ENCODE measurements at places on chromosomes 6 and 20. TPM values are rescaled to one million over a fixed set of nuclear protein-coding genes. Genes with fewer than 3 reads are reported as not detected.
A peak's percentile ranks its signal among the peaks of the same experiment; 100 is the strongest.

Gene KHDC1L
- total RNA-seq = not detected

Gene KCNQ5
- total RNA-seq = 1.3 TPM

Gene HRH3
- total RNA-seq = not detected

Gene IL17F
- total RNA-seq = not detected

Gene ZNFX1
- 52.6 TPM for total RNA-seq

Gene ARHGAP18
- total RNA-seq = 13.7 TPM

Gene VSX1
- not detected for total RNA-seq

GRCh38 chr6:140105857-140106256, 731.4 kb upstream of the CITED2 start:
- no peak for DNase-seq

DNA sequence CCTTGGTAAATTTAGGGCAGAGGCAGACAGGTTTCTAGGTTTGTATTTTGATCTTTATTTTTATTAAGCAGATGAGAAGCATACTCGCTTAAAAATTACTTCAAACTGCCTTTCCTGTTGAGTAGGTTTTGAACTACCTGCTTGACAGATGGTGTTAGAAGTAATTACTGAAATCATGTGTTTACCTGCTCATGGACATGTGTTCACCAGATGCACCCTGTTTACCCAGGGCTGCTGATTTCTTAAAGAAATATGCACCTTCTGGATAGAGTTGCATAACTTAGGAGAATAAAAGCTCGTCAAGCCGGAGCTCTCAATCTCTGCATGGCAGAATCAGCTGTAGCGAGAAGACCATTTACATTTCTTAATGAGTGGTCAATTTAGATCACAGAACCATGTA, 165.1 kb downstream of the CDKAL1 start:
- DNase-seq = no peak

- DNase-seq = no peak
Observed at GRCh38 chr6:53645859-53646258, 19.7 kb downstream of the KLHL31 start.

DNA sequence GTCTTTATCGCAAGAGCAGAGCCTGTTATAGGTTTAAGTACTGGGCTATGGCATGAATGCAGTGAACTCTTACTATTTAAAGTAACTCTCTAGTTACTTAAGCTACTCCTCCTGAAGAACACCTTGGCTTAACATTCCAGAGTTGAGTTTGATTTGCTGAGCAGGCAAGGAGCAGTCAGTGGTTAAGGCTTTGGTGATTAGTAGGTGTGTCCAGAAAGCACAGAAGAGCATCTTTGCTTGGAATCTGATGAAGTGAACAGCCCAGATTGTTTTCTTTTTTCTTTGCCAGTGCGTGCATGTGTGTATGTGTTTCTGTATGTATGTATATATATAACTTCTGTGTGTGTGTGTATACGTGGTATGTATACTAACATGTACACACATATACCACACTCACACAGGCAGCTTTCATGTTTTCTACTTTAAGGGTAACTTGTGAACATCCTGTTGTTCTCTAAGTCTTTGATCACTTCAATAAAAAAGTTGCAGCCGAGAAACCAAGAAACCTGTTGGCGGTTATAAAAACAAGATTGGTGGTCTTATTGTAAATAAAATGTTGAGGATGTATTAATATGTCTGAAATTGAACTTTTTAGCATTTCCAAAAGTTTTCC, 56.2 kb upstream of the TULP4 start:
- DNase-seq = no peak

DNA sequence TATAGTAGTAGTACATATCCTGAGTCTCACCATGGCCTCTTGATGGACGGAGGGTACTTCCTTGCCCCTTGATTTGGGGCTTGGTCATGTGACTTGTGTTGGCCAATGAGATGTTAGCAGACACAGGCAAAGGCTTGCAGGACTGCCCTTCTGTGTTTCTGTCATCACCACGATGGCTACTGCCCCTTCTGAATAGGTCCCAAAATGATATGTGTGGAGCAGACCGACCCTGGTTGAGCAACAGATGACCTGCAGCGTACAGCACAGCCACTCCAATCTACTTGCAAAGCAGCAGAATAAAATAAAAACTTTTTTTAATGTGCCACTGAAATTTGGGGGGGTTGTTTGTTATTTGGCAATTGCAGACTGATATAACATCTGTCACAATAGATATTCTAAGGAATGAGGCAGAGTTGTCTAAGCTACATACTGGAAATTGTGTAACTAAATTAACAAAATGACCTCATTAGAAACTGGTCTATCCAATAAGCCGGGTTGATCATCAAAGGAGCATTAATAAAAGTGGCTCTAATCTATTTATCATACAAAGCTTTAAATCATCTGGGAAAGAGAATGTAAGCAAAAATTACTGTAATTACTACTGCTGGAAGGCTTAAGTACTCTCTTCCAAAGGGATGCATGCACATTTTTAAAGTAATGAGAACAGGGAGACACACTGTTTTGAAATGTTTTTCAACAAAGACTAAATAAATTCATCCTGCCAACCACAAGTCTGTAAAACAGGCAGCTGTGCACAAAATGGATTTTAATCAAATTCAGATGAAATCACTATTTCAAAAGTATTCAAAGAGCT, 209.5 kb downstream of the KIF16B start:
- no peak for DNase-seq

GRCh38 chr6:64034291-64034690, 398.7 kb downstream of the PHF3 start:
- DNase-seq = no peak

DNA sequence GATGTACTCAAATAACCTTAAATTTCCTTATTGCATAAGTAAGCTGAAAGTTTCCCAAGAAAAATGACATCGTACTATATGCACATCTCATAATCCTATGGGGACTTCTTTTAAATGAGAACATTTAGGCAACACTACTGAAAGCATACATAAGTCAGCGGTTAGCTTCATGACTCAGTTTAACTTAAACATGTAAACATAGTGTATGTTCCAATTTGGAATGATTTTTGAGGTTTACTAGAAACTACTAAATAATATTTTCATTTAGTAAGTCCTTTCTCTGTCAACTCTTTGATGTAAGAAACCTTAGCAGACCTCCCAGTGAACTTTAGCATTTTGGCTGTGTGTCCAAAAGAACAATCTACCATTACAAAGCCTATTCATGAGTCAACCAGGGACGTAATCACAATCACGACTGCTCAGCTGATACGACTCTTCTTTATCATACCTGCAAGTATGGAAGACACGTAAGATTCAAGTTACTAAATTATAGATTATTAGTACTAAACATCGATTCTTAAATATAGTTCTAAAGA, 19.3 kb downstream of the HIVEP2 start:
- DNase-seq = no peak

DNA sequence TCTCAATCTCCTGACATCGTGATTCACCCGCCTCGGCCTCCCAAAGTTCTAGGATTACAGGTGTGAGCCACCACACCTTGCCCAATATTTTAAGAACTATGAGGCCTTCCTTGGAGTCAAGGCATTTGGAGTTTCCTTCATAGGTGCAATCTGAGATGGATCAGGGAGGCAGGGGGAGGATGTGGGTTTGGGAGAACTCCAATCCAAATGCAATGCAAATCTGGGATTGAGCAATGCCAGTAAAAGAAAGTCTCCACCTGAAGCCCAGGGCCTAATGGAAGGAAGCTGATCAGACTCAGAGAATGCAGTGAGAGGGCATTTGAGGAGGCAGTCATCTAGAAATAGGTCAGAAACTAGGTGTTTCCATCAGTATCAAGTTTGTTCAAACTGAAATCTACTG, 21.2 kb downstream of the RSPH3 start:
- no peak for DNase-seq

GRCh38 chr6:156925718-156926607, 148.8 kb downstream of the ARID1B start:
- no peak for DNase-seq

DNA sequence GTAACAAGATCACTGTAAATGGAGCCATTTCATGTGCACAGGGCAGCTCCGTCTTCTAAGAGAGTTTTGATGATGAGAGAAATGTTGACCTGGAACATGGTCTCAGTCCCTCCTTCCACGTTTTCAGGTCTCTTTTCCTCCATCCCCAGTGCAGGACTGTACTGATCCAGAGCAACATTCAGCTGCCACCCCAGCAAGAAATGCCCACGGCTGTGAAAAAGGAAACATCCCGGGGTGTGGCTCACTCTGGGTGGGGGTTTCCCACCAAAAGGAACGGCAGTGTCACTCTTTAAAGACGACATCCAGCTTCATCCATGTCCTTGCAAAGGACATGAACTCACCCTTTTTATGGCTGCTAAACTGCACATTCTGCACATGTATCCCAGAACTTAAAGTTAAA, 92.6 kb downstream of the ERMARD start:
- DNase-seq = no peak

GRCh38 chr20:23206061-23206460, 119.9 kb upstream of the CD93 start:
- DNase-seq = no peak

- DNase-seq = no peak
Observed at GRCh38 chr6:137843211-137843610, 23.8 kb upstream of the TNFAIP3 start.

- DNase-seq = no peak
Observed at GRCh38 chr6:39303425-39304153, 10.6 kb downstream of the KCNK17 start.

DNA sequence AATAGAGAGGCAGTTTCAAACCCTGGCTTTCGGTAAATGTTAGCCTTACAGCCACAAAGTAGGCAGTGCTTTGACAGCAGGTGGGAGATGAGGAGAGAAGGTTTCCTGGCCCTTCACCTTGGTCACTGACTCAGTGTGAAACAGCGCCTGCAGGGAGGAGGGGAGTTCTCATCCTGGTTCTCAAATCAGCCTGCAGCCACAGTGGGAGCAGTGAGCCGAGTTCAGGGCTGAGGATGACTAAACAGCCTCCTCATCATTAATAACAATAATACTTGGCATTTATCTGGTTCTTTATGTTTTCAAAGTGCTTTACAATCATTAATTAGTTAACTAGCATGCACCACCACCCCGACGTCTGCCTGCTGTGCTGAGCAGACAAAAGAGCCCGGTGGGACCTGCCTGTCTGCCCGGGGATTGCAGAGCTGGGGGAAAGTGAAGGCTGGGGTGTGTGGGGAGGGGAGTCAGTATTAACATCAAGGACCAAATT, 59.6 kb downstream of the PRDM1 start:
- DNase-seq = no peak

- DNase-seq = no peak
Observed at GRCh38 chr20:20719411-20719810, 7.0 kb upstream of the RALGAPA2 start.

DNA sequence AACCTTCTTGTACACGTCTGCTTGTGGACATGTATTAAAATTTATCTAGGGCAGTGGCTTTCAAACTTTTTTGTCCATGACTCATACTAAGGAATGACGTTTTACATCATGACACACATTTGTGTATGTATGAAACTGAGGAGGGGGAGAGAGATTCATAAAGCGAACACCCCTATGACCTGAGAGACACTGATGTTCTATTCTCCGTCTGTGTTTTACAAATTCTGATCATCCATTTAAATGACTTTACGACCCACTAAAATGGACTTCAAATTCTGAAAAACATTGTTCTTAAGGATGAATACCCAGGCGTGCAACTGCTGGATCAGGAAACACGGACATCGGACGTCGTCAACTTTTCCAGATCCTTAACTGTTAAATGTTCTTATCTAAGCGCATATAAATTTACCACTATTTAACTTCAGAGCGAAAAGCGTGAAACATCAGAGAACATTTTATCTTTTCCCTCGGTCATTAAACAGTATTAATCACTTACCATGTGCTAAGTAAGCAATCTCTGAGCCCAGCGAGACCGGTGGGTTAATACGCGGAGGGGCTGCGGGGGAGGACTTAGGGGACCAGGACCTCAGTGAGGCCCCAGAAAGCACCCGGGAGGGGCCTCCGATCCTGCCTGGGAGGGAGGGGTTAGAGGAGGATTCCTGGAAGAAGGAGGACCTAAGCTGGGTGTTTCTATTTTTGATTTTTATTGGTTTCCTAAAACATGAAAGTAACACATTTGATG, 1.2 kb downstream of the PLAGL1 start:
- no peak for DNase-seq

GRCh38 chr20:47274401-47275108, 81.9 kb downstream of the ZMYND8 start:
- DNase-seq = no peak

GRCh38 chr6:107740496-107741190, 83.5 kb downstream of the SCML4 start:
- DNase-seq = no peak

GRCh38 chr20:29497261-29497671, 1760.2 kb upstream of the DEFB115 start:
- DNase-seq = peak; percentile 77

- no peak for DNase-seq
Observed at GRCh38 chr6:138577151-138577915, 78.0 kb upstream of the NHSL1 start.

Data from posterior vena cava (tissue), 2 donors.